ENCODE measurements at places on chromosomes 11 and 22.

DNA sequence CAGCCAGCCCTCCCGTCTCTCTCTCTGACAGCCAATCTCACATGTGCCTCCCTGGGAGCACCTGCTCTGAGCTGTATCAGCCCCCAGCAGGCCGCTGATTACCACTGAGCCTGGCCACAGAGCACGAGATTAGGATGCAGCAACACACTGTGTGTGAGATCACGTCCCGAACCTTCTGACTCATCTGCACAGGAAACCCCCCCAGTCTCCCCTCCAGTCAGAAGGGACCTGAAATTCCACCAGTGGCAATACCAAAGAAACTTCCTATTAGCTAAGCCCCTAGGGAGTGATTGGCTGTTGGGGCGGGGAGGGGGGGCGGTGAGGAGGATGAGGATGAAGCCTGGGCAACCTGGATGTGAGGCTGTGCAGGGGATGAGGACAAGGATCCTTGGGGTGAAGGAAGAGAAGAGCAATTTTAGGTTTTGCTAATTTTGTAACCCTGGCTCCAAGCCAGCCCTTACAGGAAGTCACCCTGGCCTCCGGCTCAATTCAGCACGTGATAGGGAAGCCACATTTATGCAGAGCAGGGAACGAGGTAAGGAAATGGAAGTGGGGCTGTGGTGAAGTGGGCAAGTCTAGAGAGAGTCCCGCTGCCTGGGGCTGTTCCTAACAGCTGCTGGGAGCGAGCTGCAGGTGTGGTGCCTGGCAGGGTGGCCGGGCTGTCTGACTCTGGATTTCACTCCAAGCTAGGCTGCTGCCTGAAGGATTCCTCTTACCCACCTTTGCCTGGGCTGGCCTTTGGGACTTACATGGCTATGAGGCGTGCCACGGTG, 1.9 kb downstream of the SLC43A3 start:
- peak; percentile 16 for DNase-seq

DNA sequence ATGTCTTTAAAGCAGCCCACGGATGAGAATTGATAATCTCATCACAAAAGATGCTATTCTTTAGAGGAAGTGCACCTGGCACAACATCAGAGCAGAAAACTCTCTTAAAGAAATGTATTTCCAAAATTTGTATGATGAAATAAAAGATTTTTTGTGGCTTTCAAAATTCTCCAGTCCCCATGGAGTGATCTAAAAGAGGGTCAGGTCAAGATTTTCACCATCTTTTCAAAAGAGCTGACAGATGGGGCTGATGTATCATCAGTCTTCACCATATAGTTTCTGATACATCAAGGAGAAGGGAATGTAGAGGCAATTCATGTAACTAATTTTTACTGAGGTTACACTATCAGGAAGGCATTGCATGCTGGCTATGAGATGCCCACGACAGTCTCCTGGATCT, 11.7 kb downstream of the ME3 start:
- DNase-seq = no peak

DNA sequence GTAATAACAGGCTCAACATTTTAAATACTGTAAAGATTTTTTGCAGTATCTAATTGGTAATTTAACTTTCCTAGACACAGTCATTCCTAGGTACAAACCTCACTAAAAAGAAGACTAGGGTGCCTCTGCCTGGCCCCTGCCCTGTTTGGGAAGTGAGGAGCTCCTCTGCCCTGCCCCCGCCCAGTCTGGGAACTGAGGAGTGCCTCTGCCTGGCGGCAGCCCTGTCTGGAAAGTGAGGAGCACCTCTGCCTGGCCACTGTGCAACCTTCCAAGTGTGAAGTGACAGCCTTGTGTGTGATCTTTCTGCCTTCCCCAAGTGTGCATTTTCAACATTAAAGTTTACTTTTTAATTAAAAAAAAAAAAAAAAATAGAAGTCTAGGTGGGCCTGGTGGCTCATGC, 4.2 kb downstream of the CHORDC1 start:
- DNase-seq = no peak

- no peak for DNase-seq
These were observed 255.2 kb downstream of the MN1 start for GRCh38 chr22:27546157-27546935.

DNA sequence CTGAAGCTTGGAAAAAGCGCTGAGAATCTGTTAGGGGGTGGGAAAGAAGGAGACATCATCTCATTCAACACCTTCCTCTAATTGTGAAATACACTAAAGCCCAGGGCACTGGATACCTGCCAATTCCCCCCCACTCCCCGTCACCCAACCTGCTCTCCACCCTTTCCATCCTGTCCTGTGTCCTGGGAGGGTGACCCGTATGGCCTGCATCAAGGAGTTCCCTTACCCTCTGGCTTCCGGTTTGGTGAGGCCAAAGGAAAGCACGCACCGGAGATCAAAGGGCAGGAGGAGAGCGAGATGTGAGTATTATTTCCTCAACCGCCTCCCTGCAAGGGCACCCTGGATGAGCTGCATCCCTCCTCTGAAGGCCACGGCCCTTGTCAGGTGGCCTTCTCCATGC, 65.0 kb upstream of the PTPRJ start:
- DNase-seq = no peak

- DNase-seq = no peak
These were observed 30.3 kb upstream of the NECTIN1 start for GRCh38 chr11:119759324-119759723.

DNA sequence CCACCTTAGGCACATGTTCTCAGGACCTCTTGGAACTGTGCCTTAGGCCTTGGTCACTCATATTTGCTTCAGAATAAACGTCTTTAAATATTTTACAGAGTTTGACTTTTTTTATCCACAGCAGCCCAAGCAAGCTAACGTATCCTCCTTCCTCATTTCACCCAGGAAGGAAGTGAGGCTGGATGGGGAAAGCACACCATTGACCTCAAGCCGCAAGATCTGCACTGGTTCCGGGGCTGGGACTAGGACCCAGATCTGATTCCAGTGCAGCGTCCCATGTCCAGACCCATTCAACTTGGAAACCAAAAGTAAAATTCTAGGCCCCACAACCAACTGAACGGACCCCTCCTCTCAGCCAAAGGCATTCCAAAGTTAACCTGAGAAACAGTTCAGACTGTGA, 2.4 kb upstream of the LGALS12 start:
- DNase-seq = no peak

- DNase-seq = no peak
These were observed 23.5 kb upstream of the YPEL1 start for GRCh38 chr22:21759093-21759492.

DNA sequence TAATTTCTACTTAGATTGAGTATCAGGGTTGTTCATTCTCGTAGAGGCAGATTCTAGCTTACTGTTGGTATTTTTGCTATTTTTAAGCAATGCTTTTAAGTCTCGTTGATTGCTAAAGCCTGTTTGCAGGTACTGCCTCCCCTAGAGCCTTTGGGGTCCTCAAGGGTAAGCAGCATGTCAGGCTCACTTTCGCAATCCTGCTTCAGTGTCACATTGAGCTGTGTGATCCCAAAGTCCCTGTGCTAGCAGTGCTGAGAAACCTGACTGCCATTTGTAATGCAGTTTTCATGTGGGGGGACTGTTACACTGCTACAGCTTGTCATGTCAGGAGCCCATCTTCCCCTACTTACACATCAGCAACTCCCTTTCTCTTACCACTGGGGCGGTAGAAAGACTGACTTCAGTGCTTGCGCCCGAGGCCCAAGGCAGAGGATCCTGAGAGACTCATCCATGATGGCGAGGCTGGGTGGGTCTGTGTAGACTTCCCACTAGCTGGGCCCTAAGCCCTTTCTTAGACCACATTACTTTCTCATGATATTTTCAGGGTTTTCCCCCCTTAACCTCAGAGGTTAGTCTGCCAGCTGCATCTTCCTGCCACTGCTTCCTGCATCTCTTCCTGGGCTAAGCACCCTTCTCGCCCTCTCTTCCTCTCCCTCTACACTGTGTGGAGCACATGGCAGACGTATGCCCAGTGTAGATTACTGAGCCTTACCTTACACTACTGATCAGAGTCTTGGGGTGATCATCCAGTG, 40.8 kb upstream of the ST14 start:
- DNase-seq = no peak

GRCh38 chr11:34274712-34275398, 83.0 kb downstream of the ABTB2 start:
- peak; percentile 98 for DNase-seq

- no peak for DNase-seq
These were observed 56.8 kb downstream of the MTMR2 start for GRCh38 chr11:95867105-95867504.

GRCh38 chr11:28318871-28319270, 210.7 kb downstream of the METTL15 start:
- no peak for DNase-seq

DNA sequence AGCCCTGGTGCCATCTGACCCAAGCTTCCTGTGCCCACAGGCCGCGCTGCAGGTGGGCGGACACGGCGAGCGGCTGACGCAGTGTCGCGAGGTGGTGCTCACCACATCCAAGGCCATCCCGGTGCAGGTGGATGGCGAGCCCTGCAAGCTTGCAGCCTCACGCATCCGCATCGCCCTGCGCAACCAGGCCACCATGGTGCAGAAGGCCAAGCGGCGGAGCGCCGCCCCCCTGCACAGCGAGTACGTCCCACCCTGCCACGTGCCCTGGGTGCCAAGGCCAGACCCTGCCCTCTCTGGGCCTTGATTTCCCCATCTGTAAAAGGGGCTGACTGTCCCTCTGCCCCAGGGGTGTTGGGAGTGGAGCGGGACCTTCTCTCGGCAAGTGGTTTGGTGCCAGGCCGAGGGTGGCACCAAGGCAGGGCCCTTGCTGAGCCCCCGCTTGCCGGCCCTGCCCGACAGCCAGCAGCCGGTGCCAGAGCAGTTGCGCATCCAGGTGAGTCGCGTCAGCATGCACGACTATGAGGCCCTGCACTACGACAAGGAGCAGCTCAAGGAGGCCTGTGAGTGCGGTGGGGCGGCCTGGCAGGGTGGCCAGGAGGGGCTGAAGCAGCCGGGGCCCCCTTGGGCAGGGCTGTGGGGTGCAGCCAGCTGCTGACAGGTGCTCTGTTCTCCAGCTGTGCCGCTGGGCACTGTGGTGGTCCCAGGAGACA, 5.9 kb upstream of the MDK start:
- DNase-seq = no peak

DNA sequence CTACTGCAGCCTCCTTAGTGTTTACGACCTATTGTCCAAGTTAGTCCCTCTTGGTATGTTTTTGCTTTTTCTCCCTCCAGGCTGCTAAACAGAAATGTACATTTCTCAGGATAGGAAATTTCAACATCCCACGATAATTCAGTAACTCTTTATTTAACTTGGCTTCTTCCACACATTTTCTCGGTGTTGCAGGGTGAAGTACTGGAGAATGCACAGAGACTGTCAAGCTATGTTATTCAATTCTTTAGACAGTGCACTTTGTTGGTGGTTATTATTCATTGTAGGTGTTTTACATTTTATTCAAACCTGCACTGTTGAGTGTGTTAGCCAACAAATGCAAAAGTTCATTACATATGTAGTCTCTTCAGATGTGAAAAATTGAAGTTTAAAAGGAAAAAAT, 839.8 kb downstream of the LRRC4C start:
- DNase-seq = no peak

DNA sequence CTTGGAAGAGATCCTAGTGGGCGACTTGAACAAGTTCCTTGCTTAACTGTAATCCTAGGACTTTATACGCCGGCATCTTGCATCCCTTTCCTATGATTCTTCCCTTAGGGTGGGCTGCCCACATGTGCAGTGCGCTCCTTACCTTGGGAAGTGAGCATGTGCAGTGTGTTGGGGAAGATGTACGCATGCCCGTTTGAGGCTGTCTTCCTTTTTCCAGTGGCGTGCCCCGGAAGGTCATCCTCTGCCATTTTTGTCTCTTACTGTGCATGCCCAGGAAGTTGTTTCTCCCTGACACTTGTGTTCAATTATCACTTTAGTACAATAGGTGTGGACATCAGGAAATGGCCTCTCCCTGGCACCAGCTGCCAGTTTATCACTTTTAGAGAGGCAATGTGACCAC, 936.5 kb downstream of the TBC1D22A start:
- no peak for DNase-seq

DNA sequence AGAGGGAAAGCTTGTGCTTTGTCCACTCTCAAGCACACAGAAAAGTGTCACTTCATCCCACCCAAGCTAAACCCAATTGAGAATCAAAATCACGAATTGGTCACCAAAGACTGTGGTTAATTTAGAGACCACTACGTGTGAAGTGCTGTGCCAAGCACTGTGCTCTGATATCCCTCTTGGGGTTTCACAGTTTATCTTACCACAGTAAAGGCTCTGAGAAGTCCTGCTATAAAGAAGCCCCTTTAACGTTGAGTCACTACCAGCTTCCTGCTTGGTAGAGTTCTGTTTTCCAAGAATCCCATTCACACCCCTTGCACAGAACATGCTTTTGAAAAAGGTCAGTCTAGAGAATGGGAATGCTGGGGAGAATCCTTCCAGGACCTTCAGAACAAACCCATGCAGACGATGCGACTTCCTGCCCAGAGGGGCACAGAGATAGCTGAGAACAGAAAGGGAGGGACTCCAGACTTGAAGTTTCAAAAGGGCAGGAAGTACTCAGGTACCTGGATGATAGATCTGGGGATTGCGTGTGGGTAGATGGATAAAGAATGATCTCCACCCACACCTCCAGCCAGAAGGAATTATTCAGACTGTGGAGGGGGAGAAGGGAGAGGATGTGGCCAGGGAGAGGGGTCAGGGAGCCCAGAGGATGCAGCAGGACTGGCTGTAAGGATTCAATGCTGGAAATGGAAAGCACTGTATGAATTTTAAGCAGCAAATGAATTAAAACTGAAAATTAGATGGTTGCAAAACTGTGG, 18.1 kb upstream of the TSPAN18 start:
- DNase-seq = no peak

GRCh38 chr22:43179146-43179910, 7.6 kb downstream of the TTLL12 start:
- no peak for DNase-seq

GRCh38 chr11:62075438-62075837, 48.4 kb upstream of the INCENP start:
- DNase-seq = no peak

- peak; percentile 51 for DNase-seq
These were observed 27.3 kb downstream of the SYT7 start for GRCh38 chr11:61553373-61554171.

- no peak for DNase-seq
These were observed 16.6 kb downstream of the DERL3 start for GRCh38 chr22:23822101-23822671.

GRCh38 chr11:34495239-34495723, 18.3 kb downstream of the ELF5 start:
- no peak for DNase-seq

Measured in prostate gland (tissue), 2 donors.